IMR-90 (cell line): ENCODE measurements at places on chromosomes 3 and 15. TPM values are rescaled to one million over a fixed set of nuclear protein-coding genes. Genes with fewer than 3 reads are reported as not detected.

RASL12 gene
- under 0.01 and 0.18 TPM in 2 replicates for total RNA-seq

DNA sequence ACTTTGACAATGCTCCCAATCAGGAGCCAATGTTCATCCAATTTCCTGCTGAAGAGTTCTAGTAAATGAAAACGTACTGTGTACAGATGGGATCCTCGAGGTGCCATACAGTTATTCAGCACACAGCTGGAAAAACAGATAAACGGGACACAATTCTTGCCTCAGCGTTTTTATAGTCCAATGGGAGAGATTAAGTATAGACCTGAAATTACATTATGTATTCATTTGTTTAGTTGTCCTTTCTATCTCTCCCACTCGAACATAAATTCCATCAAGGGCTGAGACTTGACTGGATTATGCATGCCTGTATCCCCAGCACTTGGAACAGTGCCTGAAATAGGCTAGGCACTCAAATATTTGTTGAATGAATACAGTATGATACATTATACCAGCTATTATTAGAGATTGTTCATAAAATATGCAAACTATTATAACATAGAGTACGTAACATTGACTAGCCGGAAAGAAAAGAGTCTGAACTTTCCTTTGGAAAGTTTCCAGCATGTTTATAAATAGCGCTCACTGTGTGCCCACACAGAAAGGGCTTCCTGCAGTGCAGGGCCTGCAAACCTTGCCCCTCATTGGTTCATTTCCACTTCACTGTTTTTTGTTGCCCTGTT, 27.4 kb upstream of the SNTN start:
- DNase-seq: peak; percentile 89

DNA sequence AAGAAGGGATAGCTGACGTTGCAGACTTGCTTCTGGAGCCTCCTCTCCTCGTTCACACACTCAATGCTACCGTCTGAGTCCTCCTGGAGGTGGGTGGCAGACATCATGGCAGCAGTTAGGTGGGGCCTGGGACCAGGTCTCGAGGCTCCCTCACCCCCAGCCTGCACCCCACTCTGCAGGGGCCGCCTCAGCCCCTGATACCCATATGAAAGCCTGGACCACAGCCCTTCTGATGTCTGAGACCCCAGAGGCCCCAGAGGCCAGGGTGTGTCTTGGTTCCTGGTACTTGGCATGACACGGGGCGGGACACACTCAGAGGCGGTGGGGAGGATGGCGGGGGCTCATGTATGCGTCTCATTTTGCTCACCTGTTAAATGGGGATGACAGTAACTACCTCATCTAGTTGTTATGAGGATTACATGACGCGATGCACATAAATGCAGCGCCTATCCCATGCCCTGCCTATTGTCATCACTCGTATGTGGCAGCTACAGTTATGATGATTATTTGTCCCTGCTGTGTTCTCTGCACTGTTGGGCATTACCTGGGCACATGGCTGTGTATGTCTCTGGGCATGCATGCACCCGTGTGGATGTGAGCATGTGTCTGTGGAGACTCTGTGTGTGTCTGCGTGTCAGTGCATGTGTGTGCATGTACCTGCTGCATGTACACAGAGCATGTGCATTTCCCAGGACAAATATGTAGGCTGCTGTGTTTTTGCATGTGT, 39.9 kb downstream of the FEM1B start:
- DNase-seq: no peak

DNA sequence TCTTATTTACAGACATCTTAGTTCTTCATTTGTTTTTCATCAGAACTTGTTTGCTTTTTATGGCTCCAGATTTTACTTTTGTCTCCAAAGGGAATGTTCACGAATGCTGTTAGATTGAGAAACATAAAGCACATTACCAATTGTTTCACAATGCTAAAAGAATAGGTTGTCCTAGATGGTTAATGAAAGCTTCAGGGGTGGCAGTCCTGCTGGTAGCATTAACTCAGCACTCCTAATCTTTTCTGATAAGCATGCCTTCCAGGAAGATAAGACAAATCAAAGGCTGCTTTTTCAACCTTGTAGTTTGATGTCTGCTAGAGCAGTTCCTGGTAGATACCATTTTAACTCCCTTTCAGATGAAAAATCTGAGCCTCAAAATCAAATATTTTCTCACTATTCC, 619.4 kb downstream of the PYDC2 start:
- no peak for DNase-seq

GRCh38 chr3:172550347-172550943, 27.2 kb upstream of the TNFSF10 start:
- peak; percentile 98 for DNase-seq

- no peak for DNase-seq
Observed at GRCh38 chr3:126480861-126481260, 5.2 kb upstream of the ZXDC start.
